ENCODE measurements at places on chromosomes 3 and 15.

DNA sequence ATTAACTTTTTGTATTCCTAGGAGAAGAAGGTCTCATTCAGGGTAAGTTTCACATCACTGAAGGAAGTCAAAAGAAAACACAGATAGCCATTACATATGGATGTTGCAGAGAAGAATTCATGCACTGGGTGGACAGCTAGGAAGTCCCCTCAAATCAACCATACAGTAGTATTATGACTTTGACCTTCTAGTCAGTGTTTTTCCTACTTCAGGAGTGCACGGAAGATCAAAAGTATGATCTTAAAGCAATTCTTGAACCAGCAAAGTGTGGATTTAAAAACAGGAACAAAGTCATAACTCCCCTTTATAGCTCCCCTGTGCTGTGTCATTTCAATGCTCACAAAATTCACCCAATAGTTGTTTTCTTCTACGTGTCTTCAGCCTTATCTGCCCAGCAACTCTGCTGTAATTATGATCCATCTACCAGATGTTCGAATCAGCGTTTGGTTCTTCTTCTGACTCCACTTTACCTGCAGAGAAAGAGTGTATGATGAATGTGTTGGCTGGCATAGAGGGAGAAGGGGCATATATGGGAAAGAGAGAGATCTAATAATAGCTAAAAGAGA is 118.1 kb upstream of the MEIS2 start:
- DNase-seq, result no peak

DNA sequence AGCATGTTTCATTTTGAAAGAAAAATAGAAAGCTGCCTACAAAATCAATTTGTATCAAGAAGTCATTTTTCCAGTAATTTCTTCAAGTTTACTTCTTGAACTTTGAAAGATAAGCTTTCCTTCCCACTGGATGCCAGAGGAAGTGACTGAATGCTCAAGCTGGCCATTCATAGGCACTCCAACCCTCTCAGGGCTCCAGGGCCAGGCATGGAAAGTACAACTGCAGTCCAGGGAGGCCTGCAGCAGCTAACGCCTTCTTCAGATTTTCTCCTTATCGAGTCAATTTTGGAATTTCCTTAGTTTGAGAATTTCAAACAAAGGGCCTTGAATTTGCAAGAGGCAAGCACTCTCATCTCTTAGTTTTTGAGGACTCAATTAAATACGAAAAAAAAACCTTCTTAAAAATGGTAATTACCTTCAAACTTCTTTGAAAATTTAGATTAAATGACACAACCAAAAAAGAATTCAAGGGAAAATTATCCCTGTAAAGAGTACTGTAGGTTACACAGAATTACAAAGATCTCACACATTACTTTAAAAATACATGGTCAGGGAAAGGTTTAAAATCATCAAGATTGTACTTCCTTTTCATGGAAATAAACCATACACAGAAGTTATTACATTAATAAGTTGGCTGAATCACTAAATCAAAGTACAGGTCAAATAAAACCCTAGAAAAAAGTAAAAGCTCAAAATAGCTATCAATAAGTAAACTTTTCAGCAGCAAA is 2.5 kb downstream of the UBP1 start:
- DNase-seq, result no peak

DNA sequence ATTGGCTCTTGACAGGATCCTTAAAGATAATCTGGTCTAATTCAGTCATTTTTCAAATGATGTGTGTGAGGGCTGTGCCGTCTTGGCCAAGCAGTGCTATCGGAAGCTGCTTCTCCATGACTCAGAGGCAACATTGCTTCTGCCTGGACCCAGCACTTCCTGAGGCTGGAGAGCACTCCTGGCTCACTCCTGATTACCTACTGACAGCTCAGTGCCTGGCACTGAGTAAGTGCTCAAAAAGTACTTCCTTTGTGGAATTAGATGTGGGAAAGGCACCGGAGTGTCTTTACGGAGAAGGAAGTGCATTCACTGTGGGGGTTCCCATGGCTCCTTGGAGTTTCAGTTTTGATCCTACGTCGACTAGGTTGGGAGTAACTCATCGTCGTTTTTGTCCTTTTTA is 86.9 kb upstream of the UBE3A start:
- DNase-seq, result no peak

DNA sequence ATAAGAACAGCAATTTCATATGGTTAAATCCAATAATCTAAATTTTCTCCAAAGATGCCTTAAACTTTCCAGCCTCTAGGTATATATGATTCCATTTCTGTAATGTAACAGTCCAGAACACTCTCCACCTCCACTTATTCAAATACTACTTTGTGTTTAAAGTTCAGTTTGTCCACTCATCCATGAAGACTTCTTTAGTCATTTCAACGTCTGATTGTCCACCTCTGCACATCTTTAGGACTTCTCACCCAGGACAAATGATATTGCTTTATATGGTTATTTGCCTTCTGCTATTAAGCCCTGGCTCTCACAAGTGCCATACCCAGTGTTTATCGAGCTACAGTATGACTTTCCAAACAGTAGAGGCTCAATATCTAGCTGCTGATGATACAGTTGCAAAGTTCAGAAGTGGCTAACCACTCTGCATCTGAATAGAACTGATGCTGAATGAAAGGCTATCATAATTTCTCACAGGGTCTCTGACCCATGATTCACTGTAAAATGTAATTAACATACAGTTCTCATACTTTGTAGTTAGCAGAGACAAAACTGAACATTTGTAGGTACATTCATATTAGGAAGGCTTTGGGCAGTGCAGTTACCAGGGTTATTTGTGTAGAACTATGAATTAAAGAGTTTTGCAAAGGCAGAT is 93.7 kb upstream of the MBNL1 start:
- DNase-seq, result no peak

DNA sequence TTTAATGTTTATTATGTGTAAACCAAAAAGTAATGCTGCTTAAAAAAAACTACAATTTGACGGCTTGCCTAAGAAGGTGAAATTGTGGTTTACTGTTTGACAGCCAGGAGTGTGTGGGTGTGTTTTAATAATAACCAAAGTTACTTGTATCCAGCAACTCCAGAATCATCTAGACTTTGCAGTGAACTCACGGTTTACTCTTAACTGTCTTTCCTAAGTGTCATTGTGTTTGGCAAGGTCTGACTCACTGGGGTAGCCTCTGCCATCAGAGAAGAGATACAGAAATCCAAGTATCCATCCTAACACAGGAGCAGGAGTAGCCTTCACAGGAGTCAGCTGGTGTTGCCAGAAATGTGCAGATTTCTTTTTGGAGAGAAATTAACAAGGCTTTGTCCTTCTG is 151.1 kb downstream of the CTNNB1 start:
- no peak for DNase-seq

GRCh38 chr3:50364573-50365079 is 5.3 kb upstream of the TMEM115 start:
- DNase-seq, result no peak

DNA sequence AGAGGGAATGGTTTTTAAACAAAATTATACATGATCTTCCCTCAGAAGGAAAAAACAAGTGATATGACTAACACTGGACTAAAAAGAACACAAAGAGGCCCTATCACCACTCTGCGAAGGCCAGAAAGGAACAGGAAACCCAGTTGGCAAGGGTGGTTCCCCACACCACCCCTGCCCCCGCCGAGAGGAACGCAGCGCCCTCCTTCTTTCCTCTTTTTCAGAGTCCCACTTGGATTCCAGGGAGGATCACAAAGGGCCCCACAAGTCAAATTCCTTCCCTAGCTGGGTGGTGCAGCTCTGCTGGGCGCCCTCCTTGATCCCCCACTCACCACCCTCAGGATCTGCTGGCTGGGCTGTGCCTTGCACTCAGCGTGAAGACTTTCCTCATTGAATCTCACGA is 29.8 kb downstream of the PLA1A start:
- DNase-seq, result no peak

All from H9 (cell line).